ENCODE measurements at places on chromosomes 3 and 15.

- no peak for DNase-seq
Measured at GRCh38 chr3:72510247-72510646, 338.0 kb downstream of the SHQ1 start.

GRCh38 chr3:196272826-196273225, 14.7 kb downstream of the PCYT1A start:
- no peak for DNase-seq

DNA sequence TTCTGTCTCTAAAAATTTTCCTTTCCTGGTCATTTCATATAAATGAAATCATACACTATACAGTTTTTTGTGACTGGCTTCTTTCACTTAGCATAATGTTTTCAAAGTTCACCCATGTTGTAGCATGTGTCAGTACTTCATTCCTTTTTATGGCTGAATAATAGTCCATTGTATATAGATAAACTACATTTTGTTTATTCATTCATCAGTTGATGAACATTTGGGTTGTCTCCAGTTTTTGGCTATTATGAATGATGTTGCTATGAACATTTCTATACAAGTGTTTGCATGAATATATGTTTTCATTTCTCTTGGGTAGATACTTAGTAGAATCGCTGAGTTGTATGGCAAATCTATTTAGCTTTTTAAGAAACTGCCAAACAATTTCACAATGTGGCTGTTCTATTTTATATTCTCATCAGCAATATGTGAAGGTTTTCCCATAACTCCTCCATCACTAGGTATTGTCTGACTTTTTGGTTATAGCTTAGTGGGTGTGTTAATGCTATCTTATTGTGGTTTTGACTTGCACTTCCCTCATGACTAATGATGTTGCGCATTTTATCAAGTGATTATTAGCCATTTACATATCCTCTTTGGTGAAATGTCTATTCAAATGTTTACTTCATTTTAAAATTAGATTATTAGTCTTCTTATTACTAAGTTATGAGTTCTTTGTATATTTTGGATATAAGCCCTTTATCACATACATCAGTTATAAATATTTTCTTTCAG, 21.7 kb upstream of the AP4E1 start:
- DNase-seq, result no peak

DNA sequence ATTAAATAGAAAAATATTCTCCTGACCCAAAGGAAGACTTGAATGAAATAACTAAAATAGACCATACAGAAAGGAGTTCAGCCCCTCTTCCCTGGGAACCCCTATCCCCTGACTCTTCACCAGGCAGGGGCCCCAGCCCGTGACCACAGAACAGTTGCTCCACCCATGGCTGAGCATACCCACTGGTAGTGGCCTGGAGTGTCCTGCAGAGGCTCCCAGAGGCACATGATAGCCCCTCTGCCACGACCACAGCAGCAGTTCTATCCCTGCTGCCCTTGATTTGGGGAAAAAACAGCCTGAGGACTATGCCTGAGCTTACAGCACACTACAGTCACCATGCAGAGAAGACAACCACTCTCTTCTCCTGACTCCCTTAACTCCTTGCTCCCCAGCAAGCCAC, 31.8 kb downstream of the TTC14 start:
- no peak for DNase-seq

GRCh38 chr3:86702381-86702958, 288.5 kb downstream of the VGLL3 start:
- DNase-seq, result no peak

GRCh38 chr3:15681668-15682067, 80.1 kb downstream of the BTD start:
- no peak for DNase-seq

DNA sequence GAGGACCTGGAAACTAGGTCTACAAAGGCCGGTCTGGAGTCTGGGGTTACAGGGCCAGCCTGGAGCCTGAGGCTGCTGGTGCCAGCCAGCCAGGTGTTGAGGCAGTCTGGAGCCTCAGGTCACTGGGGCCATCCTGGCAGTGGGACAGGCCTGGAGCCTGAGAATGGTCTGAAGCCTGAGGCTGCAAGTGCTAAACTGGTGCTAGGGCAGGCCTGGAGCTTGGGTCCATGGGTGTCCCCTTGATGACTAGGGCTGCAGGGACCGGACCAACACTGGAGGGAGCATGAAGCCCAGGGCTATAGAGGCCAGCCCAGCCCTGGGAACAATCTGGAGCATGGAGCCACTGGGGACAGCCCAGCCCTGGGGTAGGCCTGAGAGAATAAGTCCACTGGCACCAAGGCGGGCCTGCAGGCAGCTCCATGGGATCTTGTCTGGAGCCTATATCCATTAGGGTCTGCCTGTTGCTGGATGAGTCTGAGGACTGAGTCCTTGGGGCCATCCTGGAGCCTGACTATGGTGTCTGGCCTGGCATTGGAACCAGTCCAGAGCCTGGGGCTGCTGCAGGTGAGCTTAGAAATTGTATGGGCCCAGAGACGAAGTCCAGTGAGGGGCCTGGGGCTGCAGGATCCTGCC, 101.9 kb downstream of the GLDN start:
- DNase-seq, result no peak

DNA sequence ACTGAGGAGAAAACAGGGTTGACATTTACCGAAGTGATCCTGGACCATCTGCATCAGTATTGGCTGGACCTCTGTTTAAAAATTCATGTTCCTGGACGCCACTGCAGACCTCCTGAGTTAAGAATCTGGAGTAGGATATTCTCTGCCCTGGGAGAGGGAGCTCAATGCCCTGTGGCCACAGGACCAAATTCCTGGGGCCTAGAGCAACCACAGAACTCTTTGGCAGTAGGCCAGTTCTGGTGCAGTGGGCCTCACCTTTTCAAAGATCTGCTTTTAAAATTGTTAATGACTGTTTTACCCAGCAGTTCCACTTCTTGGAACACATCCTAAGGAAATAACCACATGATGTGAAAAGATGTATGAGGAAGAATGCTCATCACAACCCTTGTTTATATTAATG, 133.3 kb upstream of the ADPGK start:
- DNase-seq, result no peak

DNA sequence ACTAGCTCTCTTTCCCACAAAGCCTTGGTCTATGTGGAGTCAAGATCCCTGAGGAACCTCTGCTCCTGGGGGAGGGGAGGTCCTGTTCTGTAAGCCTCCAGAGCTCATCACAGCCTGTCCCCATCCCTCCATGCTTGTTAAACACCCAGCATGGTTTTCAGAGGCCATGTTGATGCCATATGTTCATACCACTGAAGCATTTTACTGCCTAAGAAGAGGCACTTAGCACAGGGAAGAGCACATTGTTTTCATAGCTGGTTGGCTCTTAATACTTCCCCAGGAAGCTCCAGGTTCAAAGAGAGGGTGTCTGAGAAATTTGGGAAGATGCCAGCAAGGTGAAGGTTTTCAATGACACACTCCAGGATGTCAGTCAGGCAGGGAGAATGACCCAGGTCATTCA, 25.6 kb downstream of the CPNE4 start:
- no peak for DNase-seq

GRCh38 chr15:89899295-89899945, 5.6 kb upstream of the AP3S2 start:
- DNase-seq, result no peak

- peak; percentile 45 for DNase-seq
Measured at GRCh38 chr3:71066849-71067261, 516.7 kb downstream of the FOXP1 start.

DNA sequence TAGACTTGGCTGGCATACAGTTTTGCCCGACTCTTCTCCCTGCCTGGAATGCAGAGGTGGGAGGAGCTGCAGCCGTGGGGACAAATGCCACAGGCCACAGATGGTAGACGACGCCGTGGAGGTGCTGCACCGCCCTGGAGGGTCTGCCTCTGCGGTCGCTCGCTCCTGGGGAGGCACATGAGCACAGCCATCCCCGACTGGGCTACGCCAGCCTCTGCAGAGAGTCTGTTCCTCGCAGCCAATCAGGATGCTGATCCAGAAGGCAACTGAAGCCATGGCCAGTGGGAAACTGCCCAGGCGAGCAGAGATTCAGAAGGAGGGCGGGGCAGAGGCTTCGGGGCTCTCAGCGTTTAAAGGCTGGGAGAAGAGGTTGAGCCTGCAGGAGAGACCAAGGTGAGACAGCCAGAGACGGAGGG, 11.9 kb upstream of the LRRC15 start:
- DNase-seq, result no peak

DNA sequence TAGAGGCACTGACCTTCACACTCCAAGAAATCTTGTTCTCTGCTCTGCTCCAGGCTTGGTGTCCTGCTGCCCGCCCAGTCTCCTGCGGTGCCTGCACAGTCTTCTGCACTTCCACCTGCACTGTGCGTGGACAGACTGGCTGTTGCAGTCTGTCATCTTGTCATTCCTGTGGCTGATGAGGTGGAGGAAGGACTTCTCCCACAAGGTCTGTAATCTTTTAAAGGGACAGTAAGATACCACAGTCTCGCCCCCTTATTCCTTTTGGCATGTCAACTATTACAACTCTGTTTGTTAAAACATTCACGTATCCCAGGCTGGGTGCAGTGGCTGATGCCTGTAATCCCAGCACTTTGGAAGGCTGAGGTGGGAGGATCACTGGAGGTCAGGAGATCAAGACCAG, 54.1 kb upstream of the IGF2BP2 start:
- no peak for DNase-seq

GRCh38 chr3:183536238-183536880, 19.1 kb downstream of the KLHL6 start:
- no peak for DNase-seq

DNA sequence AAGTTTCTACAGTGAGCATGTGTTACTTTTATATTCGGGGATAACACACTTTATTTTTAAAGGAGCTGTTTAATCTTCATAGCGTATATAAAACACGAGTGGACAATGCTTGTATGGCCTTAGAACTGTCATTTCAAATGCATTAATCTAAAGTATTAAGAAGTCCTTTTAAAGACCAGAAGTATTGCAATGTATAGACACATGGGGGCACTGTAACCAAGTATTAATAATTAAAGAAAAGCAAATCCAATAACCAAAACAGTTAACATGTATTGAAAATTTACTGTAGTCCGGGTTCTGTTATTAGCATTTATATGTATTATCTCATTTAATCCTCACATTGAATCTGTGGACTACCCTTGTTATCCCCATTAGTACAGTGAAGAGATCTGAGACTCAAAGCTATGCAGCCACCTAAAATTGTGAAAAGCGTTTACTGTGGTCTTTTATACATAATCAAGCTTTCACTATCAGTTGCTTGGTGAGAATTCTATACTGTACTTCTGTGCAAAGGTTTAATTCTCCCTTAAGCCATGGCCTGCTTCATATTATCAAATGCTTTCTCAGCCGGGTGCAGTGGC, 10.1 kb downstream of the ARL14 start:
- no peak for DNase-seq
